ENCODE measurements at places on chromosomes 1 and 21. TPM values are rescaled to one million over a fixed set of nuclear protein-coding genes. Genes with fewer than 3 reads are reported as not detected.

GRCh38 chr1:24955161-24955560 lies 25.1 kb upstream of the RUNX3 start:
- H3K4me3 ChIP-seq, result peak overlapping the region; percentile 83
- DNase-seq, result peak; percentile 90
- peak overlapping the region; percentile 89 for H3K27ac ChIP-seq
- peaks cover 64% of the 10 kb centered on the region for H3K36me3 ChIP-seq
- no peaks in the 10 kb centered on the region for H3K27me3 ChIP-seq

The GABRD gene
- total RNA-seq, result not detected

The FAM167B gene
- 0.68 TPM for total RNA-seq

The OR2L2 gene
- 0.07 TPM for total RNA-seq

The RSPH1 gene
- 0.38 TPM for total RNA-seq

DNA sequence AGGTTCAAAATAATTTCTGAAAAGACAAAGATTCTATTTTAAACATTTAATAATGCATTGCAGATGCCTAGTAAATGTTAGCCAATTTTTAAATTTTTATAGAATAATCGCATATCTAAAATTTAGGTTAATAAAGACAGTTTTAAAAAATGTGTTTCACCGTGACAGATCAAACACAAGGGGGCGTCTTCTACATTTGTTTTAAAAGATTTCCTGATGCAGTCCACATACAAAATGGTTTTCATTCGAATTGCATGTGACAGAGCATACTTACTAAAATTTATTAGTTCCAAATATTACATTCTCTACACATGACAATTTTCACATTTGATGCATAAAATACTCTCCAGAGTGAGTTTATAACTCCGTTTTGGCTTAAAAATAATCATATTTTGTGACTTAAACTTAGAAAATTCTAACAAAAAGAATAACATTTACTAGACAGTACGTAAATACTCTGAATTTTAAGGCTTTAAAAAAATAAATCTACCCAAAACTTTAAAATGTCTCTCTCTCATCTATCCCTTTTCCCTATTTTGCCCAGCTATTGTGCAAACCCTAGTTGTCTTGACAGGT lies 75.5 kb downstream of the ADAMTS1 start:
- H3K36me3 ChIP-seq, result no peaks in the 10 kb centered on the region
- H3K4me3 ChIP-seq, result no peak overlapping the region
- DNase-seq, result no peak
- H3K27me3 ChIP-seq, result no peaks in the 10 kb centered on the region

- H3K36me3 ChIP-seq, result no peaks in the 10 kb centered on the region
- no peaks in the 10 kb centered on the region for H3K27me3 ChIP-seq
- H3K4me3 ChIP-seq, result no peak overlapping the region
- H3K27ac ChIP-seq, result no peak overlapping the region
These were observed 52.3 kb upstream of the SIPA1L2 start for GRCh38 chr1:232682248-232682647.

The MXRA8 gene
- total RNA-seq, result 0.19 TPM

DNA sequence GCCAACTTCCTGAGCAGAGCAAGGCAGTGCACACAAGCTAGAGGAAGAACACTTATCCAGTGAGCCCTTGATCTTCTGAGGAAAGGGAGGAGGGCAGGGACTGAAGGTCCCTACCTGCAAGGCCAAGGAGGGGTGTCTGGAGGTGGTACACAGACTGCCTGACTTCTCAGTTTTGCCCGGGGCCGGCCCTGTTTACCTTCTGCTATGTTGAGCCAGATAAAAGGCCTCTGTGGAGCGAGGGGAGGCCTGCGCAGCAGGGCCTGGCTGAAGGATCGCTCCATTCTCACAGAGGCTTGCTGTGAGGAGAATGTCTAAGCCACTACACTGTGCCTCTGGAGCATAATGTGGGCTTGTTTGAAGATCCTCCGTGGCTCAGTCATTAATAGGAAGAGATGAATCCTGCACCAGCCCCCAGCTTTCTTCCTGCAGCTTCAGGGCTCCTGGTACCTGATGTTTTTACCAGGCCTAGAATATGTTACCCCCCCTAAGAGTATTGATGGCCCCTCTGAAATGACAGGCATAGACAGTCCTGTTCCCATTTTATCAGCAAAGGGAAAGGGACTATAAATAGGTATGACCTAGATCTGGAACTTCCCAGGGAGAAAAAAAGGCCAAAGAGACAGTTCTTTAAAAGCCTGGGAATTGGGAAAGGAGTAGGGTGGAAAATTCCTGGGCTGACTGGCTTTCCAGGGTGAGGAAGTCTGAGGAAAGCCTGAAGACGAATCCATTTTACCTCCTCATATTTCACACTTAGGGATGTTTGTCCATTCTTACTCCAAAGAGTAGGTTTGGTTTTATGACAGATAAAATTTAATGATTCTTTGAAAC lies 4.7 kb downstream of the POGK start:
- peaks cover 53% of the 10 kb centered on the region for H3K36me3 ChIP-seq
- H3K27ac ChIP-seq, result peak overlapping the region; percentile 68
- peaks cover 69% of the 10 kb centered on the region for H3K4me1 ChIP-seq
- H3K27me3 ChIP-seq, result no peaks in the 10 kb centered on the region
- no peak overlapping the region for H3K4me3 ChIP-seq

DNA sequence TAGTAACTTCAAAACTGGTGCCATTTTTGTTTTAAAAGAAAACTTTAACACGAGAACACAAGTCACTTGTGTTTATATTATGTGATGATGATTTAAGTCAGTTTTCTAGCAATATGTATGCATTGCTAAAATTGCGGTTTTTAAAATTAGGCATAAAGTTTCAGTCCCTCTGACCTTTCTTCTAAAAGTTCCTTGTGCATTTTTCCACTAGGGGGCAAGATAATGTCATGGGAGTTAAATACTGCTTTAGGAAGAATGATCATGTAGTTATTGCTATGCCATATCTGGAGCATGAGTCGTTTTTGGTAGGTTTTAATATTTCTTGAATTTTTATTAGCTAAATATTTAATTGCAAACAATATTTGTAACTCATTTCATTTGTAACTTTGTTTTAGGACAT lies 10.7 kb downstream of the CDC7 start:
- H3K4me3 ChIP-seq, result no peak overlapping the region
- no peak for DNase-seq
- peaks cover 40% of the 10 kb centered on the region for H3K36me3 ChIP-seq
- H3K27ac ChIP-seq, result no peak overlapping the region
